Stimulated activated CD4-positive, alpha-beta T cell treated with anti-CD3 and anti-CD28 coated beads, Interleukin-1b, Interleukin-23, amount 100 ng/mL, for 1 hour (primary cell): ENCODE measurements at places on chromosomes 4 and X.

DNA sequence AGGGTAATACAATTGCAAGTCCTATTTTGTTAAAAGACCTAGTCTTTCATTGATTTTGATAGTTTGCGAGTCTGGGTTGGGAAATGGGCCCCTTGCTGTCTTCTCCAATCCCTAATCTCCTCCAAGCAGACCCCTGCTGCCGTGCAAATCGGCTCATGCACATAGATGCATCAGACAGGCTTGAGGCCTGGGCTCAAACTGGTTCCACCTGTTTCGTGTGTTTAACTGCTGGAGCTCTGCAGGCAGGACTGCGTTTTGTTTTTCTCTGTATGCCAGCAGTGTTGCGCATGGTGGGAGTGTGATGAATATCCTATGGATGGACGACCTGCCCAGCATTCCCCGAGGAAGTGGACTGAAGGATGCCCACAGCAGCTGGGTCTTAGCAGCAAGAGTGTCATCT, 133.9 kb downstream of the PDGFRA start:
- DNase-seq, result no peak

GRCh38 chr4:17580969-17581368, 4.0 kb downstream of the LAP3 start:
- DNase-seq, result no peak

DNA sequence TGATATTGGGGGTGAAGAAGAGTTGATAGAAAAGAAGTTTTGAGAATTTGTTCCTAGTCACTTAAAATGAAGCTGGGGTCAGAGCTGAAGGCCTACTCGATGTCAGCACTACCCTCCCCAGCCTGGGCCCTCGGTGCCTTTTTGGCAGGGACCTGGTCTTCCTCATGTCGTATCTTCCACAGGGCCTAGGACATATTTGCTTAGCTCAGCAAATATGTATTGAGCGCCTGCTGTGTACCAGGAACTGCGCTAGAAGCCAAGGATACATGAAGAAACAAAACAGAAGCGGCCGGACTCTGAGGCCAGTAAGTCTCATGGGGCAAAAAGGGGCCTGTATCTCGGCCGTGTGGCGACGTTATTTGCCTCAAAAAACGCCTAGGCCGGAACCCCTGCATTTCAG, 44.3 kb downstream of the DCTD start:
- DNase-seq, result no peak

- no peak for DNase-seq
Observed at GRCh38 chrX:43551590-43551989, 104.5 kb upstream of the MAOA start.

DNA sequence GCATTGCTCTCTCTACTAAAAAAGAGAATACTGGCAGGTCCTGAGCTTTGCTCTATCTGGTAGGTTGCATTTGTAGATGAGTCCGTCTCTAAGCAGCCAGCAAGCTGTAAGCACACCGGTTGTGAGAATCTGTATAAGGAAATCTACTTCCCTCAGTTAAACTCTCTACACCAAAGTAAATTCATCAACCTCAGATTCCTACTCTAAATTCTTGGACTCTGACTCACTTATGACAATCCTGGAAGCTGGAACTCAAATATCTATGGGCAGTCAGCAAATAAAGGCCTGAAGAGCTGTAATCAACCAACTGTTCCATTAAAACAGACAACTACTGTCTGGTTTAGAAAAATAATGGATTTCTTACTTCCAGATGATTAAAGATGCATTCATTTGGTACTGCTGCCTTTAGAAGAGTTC, 37.9 kb downstream of the FAT1 start:
- no peak for DNase-seq

GRCh38 chrX:36897690-36898089, 110.5 kb upstream of the FAM47C start:
- DNase-seq, result no peak

GRCh38 chr4:124253080-124253479, 459.5 kb downstream of the ANKRD50 start:
- no peak for DNase-seq

- DNase-seq, result no peak
Observed at GRCh38 chr4:88177983-88178625, 19.7 kb upstream of the ABCG2 start.

- DNase-seq, result no peak
Observed at GRCh38 chr4:77020017-77020416, 55.8 kb downstream of the CCNI start.

DNA sequence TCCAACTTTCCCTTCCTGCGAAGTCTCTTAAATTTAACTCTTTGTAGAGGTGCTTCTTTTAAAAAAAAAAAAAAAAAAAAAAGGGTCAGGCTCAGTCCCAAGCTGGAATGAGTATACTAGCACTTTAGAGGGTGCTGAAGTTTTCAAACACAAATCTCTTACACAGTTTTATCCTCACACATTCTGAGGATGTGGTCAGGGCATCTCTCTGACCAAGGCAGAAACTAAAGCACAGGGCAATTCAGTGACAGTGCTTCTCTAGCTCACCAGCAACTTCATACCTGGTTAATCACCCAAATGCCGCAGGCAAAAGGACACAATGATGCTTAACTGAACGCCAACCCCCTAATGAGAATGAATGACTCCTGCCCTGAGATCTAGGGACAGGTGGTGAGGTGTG, 9.8 kb upstream of the PGM2 start:
- no peak for DNase-seq

DNA sequence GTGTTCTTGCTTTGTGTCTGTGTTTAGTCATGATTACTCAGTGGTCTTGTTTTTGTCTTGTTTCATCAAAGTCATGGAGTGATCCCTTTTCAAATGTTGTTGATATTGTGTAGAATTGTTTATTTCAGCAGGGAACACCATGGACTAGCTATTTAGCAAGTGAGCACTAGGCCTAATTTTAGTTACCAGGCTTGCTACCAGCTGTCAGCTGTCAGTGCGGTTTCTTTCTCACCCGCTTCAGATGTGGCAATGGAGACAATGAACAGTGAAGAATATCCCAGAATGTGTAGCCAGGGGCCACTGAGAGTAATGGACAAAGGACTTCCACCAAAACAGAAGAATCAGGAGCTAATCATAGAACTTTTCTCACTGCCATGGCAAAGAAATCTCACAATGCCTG, 432.8 kb upstream of the FMR1 start:
- no peak for DNase-seq

- DNase-seq, result no peak
Observed at GRCh38 chr4:166143227-166143626, 270.2 kb downstream of the TLL1 start.

GRCh38 chrX:154602766-154603437, 16.2 kb downstream of the CTAG1B start:
- DNase-seq, result no peak

DNA sequence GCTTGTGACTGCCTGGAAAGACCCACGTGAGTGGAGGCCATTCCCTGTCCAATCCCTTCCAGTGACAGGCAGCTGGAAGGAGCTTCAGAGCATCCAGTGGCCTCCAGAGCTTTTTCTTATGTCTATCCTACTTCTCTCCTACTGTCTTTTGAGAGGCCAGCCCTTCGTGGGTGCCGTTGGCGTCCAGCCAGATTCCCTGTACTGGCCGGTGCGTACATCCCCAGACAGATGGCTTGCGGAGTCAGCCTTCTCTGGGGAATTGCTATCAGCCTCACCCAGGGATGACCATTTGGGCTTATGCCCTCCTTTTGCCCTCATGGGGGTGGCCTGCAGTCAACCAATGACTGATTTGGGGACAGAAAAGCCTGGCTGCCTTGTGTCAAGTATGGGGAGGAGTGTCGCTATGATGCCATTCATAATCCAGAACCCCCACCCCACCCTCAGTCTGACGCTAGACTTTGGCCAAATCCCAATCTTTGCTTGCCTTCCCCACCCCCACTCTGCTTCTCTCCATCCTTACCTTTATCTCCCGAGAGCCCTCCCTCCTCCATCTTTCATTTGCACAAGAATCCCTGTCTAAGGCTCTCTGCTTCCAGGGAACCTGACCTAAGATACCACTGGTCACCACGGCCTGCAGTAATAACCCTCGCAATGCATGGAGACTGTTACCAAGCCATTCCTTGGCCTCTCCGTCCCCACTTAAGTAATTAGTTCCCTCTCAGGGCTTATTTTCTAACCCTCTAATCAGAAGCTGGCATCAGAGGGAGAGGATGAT, 150.3 kb upstream of the BCOR start:
- DNase-seq, result no peak

GRCh38 chrX:125306335-125306866, 13.3 kb upstream of the TEX13C start:
- DNase-seq, result no peak

- no peak for DNase-seq
Observed at GRCh38 chr4:1201851-1202525, 29.6 kb upstream of the SPON2 start.

DNA sequence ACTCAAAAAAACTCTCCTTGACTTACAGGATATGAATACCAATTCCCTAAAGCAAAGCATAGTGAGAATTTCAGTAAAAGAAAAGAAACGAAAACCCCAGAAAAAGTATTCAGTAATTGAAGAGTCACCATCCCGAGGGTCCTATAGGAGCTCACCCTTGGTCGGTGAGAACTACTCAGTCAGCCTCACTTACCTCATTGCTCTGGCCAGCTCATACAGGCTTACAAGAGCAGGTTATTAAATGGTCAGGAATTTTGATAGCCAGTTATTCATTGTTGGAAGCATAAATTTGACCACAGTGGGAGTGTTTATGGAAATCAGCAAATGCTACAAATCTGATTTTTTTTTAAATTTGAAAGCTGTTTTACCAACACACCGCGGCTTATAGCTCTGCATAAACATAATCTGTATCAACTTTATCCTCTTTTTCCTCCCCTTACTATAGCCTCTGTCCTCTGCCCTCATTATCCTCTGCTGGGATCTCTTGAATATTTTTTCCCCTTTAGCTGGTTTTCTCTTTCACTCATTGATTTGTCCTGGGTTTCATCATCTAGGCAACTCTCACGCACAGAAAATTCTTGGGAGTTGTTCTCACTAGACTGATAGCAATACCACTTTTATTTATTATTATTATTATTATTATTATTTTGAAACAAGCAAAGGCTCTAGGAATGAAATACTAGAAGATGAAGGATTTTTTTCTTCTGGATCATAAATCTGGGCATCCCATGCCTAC, 11.0 kb upstream of the CXCL2 start:
- DNase-seq, result no peak

GRCh38 chrX:42398967-42399631, 378.9 kb downstream of the PPP1R2C start:
- no peak for DNase-seq

GRCh38 chr4:137393044-137393443, 139.2 kb downstream of the PCDH18 start:
- no peak for DNase-seq

DNA sequence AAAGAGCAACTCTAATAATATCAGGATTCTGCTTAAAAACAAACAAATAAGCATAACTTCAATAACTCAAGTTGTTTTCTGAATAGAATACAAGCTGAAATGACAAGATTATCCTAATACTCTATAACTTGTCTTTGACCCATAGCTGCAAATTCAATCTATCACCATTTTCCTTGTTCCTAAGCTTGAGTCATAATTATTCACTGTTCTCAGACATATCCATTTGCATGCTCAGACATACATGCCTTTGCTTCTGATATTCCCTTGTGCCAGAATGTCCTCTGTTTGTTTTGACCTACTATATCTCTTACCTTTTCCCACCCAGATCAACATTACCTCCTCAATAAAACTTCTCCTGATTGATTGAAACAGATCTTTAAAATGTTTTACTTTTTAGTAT, 109.7 kb downstream of the SNCA start:
- DNase-seq, result no peak

DNA sequence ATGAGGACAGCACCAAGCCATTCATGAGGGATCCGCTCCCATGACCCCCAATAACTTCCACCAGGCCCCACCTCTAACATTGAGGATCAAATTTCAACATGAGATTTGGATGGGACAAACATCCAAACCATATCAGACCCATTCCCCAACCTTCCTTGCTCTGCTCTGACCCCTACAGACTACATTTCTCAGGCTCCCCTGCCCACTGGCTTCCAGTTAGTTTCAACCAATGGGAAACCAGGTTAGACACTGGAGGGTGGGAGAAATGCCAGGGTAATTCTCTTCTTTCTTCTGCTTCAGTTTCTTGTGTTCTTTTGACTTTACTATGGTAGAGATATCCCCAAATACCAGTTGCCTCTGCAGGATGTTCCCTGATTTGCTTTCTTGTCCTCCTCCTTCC, 125.7 kb downstream of the CLCN4 start:
- no peak for DNase-seq

- no peak for DNase-seq
Observed at GRCh38 chr4:146952896-146953295, 7.2 kb upstream of the TTC29 start.

- no peak for DNase-seq
Observed at GRCh38 chr4:152690706-152691651, 11.2 kb upstream of the TMEM154 start.

- no peak for DNase-seq
Observed at GRCh38 chrX:13001961-13002671, 27.2 kb downstream of the TMSB4X start.

GRCh38 chr4:125481334-125482045, 166.7 kb downstream of the FAT4 start:
- no peak for DNase-seq

- no peak for DNase-seq
Observed at GRCh38 chrX:135425026-135425965, 3.6 kb downstream of the SMIM10L2A start.

- DNase-seq, result no peak
Observed at GRCh38 chrX:46967547-46967946, 55.3 kb downstream of the JADE3 start.

- no peak for DNase-seq
Observed at GRCh38 chrX:68087526-68087925, 345.8 kb downstream of the OPHN1 start.

DNA sequence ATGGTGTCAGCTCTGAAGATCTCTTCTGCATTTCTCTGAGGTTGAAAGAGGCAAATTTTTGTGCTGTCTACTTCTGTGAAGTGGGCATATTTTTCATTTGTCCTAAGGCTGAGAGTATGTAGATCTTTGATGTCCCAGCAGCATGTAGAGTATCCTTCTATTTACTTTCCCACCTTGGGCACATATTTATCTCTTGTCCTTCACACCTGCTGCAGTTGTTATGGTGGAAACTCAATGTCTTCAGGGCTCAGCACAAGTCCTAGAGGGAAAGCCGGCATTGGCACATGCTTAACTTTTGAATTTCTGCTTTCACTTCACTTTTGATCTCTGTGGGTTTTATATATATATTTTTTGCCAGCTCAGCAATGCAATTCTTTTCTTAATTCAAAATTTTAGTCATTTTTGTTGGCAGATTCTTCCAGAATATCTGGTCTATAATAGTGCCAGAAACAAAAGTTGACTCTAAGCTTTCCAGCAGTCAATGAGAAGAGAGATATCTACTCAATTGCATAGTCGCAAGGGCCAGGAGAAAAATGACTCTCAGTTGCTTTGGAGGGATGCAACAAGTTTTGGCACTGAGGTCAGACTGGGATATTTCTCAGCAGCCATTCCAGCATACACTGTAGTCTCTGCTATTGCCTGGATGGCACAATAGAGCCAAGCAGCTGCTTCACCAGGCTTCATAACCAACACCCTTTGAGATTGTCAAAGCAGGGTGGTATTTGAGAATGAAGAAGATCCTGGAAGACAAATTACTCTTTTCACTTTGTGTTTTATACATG, 127.8 kb upstream of the FAT1 start:
- no peak for DNase-seq

- DNase-seq, result no peak
Observed at GRCh38 chrX:118484216-118484903, 11.3 kb upstream of the DOCK11 start.
